Fibroblast of the aortic adventitia (primary cell): ENCODE measurements at places on chromosomes 1 and 21.

GRCh38 chr1:35663434-35663833 is 22.1 kb upstream of the PSMB2 start:
- DNase-seq = no peak

DNA sequence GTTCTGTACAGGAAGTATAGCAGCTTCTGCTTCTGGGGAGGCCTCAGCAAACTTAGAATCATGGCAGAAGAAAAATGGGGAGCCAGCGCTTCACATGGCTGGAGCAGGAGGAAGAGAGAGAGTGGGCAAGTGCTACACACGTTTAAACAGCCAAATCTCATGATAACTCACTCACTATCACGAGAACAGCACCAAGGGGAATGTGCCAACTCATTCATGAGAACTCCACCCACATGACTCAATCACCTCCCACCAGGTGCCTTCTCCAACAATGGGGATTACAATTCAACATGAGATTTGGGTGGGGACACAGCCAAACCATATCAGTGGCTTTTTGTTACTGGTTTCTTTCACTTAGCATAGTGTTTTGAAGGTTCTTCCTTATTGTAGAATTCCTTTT is 138.6 kb downstream of the SYT14 start:
- DNase-seq = no peak

- DNase-seq = no peak
Observed at GRCh38 chr1:48127735-48128685, 94.5 kb upstream of the SLC5A9 start.

DNA sequence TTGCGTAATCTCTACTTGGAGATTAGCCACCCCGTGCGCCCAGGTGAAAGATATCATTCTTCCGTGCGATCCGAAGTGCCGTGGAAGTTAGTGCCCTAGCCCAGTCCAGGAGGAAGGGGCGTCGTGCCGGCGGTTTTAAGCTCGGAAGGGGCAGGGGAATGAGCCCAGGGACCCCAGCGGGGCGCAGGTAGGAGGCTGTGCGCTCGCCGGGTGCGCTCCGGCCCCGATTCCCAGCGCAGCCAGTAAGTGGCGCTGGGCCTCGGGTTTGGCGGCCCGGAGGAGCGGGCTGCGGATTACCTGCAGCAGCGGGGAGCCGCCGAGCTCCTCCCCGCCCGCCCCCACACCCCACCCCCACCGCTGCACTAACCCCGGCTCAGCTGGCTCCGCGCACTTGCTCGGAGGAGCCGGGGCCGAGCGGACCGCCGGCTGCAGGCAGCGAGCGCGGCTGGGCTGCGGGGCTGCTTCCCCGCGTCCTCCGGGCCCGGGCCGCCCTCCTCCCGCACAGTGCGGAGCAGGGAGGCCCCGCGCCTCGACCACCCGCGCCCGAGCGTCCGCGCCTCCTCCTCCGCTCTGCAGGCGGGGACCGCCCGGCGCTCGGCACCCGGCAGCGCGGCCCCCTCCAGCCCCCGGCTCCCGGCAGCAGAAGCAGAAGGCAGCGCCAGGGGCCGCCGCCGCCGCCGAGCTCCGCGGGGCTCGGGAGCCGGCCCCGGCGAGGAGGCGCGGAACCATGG is at the start of gene RYR2:
Gene RYR2, plus strand, starts transcription at position 390 of the 731 bp plus-strand sequence. Its CDS starts 338 bp downstream, at position 728.
- DNase-seq = no peak

- peak; percentile 88 for DNase-seq
Observed at GRCh38 chr1:59678493-59679228, 136.1 kb upstream of the HOOK1 start.

GRCh38 chr1:212971312-212971711 is 21.0 kb downstream of the VASH2 start:
- no peak for DNase-seq

GRCh38 chr1:59290193-59290949 is 6.5 kb upstream of the FGGY start:
- DNase-seq = peak; percentile 26

- peak; percentile 52 for DNase-seq
Observed at GRCh38 chr1:160018900-160019299, 12.9 kb downstream of the PIGM start.

DNA sequence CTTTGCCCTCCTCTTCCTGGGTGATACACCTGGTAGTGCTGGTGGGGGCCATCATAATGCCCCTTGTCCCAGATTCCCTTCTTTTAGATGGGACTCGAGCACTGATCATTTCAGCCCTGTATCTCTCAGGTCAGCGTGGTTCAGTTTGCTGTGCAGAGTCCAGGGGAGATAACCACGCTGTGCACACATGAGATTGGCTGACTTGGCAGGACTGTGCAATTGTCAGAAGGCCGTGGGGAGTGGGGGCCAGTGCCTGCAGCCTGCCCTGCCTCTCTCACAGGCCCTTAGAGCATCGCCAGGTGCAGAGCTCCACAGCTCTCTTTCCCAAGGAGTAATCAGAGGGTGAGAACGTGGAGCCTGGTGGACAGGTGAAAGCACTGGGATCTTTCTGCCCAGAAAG is 15.2 kb downstream of the EPHX1 start:
- DNase-seq = no peak

DNA sequence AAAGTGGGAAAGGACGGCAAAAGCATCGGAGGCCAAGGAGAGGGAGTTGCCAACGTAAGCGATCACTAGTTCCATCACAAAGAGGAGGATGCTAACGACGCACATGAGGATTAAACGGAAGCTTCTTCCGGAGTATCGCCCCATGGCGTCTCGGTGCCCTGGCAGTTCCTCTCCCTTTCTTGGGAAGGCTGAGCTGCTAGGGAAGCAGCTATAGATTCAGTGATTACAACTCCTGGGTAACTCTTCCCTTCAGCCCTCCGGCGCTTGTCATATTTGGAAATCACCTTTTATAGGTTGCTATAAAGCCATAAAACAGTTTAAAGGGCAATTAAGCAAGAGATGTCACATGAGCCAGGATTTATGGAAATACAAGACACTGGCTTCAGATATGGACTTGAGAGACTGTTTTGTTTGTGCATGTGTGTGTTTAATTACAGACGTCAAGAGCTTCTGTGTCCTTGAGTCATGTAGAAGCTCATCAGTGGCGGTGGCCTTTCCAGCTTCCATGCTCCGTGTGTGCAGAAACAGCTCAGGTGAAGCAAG is 30.6 kb upstream of the SLC30A10 start:
- no peak for DNase-seq

DNA sequence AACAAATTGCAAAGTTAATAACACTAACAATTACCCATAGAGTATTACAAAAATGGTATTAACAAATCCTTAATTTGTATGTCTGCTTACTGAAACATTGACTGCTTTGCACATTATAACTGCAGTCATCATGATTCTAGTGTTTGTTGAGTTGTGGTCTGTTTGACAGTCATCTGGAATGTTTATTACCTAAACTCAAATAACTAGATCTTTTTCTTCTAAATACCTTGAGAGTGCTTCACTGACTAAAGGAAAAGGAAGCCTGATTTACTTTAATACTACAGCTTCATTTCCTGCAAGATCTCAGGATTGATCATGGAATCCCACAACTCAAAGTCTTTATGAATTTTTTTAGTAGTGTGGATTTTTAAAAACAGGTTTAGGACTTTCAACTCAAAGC is 70.0 kb downstream of the HMCN1 start:
- DNase-seq = no peak

GRCh38 chr1:213728593-213729536 is 258.9 kb upstream of the PROX1 start:
- DNase-seq = no peak

DNA sequence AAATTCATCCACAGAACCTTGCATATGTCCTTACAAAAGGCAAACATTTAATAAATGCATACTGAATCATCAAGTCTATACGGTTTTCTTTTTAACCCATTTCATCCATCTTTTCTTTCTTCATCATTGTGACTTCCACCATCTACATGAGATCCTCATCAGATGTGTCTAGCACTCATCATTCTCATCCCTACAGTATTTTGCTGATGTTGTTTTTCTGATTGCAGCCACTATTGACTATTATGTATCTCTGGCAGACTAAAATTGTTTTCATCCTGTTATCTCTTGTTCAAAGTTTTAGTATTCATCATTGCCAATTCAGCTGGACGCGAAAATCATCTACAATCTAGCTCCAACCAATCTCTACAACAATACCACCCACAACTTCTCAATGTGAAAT is 5.9 kb downstream of the LRIF1 start:
- no peak for DNase-seq

- DNase-seq = no peak
Observed at GRCh38 chr1:171935664-171936063, 94.4 kb downstream of the DNM3 start.

DNA sequence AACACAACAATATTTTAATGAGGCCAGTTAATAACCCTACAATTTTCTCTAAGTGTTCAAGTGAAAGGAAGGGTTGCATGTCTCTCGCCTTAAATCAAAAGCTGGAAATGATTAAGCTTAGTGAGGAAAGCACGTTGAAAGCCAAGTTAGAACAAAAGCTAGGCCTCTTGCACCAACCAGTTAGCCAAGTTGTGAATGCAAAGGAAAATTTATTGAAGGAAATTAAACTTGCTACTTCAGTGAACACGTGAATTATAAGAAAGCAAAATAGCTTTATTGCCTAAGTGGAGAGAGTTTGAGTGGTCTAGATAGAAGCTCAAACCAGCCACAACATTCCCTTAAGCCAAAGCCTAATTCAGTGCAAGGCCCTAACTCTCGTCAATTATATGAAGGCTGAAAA is 135.6 kb downstream of the DUSP10 start:
- DNase-seq = peak; percentile 56

- no peak for DNase-seq
Observed at GRCh38 chr1:51875291-51875772, 3.2 kb downstream of the NRDC start.

DNA sequence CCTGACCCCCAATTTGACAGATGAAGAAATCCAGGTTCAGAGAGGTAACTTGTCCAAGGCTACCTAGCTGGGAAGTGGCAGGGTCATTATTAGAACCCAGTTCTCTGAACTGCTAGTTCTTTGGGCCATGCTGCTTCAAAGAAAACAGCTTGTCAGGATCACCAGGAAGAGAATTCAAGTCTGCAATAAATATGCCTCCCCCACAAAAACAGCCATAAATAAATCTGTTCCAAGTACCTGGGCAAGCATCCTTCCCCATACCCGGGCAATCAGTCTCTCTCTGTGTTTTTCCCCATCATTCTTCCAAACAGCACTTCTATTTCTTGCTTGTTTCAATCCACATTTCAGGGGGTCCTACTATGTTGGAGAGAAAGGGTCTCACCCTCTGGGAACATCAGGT is 34.1 kb downstream of the SLC9A1 start:
- no peak for DNase-seq

GRCh38 chr1:246010386-246010785 is 496.7 kb downstream of the SMYD3 start:
- DNase-seq = no peak

DNA sequence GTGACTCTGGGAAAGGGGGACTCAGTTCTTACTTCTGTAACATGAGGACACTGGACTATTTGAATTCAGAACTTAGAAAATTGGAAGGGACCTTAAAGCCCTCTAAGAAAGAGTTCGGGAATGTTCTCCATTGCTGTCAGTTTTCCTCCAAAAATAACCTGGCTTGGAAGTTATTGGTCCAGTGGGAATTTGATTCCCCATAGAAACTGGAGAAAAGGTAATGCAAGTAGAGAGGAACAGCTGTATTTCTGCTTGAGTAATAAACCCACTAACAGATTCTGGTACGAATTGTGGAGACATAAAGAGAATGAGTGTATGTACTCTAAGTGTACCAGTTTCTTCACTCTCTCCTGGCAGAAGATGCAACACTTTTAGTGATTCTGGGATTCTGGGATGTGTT is 1.8 kb downstream of the ZBED6 start:
- DNase-seq = no peak

- DNase-seq = no peak
Observed at GRCh38 chr1:236997361-236997760, 6.9 kb downstream of the MT1HL1 start.

GRCh38 chr21:17921579-17922530 is 102.7 kb upstream of the C21orf91 start:
- DNase-seq = peak; percentile 85

- DNase-seq = peak; percentile 4
Observed at GRCh38 chr21:32173121-32173724, 105.6 kb downstream of the MIS18A start.

DNA sequence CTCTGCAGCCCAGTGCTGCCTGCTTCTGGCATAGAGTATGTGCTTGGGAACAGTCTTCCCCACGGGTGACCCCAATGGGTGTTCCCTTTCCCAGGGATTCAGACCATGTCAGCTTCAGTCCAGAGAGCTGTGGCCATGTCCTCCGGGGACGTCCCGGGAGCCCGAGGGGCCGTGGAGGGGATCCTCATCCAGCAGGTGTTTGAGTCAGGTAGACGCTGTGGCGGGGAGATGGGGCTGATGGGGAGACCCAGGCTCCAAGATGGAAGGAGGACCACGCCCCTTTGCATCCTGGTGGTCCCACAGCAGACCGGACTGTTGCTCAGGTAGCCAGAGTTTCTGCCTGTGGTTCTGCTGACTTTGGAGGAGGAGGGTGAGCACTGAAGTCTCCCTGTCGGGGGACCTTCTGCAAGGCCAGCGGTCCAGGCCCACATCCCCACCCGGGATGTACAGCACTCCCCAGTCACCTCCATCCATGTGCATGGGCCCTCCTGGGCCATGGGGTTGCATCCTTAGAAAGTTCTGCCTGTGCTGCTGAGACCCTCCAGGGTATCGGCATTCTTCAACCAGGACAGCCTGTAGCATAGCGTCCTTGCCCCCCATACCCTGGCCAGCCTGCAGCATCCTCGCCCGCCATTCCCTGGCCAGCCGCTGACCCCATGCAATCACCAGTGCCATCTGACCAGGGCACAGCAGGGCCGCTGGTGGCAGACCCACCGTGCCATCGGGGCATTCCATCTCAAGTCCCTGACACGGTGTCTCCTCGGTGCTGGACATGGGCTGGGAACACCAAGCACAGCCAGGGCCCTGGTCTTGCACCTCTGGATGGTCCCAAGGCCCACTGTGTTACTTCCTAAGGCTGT is 2.8 kb downstream of the AIRE start:
- DNase-seq = no peak

DNA sequence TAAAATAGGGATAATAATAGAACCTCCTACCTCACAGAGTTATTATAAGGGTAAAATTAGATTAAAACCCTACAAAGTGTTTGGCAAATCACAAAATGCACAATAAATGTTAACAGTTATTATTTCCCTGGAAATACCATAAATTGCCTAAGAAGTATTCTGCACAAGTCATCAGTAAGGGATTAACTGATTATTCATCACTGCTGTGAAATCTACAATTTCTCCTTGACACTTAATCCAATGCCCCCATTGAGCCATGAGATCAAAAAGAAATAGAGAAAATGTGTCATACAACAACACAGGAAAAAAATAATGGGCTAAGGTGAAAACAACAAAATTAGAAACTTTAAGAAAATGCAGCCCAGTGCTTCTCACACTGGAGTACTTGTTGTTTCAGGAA is 6.7 kb upstream of the SEC16B start:
- no peak for DNase-seq

DNA sequence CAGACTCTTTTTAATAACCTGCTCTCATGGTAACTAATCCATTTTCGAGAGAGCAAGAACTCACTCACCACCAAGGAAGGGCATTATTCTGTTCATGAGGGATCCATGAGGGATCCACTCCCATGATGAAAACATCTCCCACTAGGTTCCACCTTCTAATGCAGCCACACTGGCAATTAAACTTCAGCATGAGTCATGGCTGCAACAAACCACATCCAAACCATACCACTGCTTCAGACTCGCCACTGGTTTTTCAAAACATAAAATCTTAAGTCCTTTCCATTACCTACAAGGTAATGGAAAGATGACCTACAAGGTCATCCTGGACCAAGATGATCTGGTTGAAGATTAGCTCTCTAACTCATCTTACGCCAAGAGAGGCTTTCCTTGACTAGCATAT is 405.1 kb downstream of the VAV3 start:
- no peak for DNase-seq

GRCh38 chr1:112337028-112337531 is 58.9 kb upstream of the CTTNBP2NL start:
- DNase-seq = peak; percentile 48
